ENCODE measurements at places on chromosomes 3 and 15.

DNA sequence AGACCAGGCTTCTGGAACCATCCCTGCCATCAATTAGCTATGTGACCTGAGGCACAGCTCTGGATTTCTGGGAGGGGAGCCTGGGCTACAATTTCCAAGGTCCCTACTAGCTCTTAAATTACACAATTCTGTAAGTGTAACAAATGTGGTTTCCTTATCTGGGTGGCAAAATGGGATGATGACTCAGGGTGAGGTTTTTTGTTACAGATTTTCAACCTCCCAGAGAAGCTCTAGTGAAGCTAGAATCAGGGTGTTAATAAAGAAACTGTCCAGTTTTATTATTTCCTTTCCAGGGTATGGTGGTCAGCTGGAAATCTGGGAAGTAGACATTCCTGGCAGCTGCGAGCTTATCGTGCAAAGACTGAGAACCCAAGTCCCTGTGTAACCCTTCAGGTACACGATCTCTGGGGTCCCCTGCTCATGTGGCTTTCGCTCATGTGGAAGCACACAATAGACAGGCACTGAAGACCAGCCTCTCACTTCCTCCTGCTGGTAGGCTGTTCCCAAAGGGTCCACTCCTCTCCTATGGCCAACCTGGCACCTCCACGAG is 7.3 kb downstream of the RAB27A start:
- peak; percentile 85 for DNase-seq

GRCh38 chr15:41331833-41332193 is 578 bp downstream of the OIP5 start:
- peak; percentile 66 for DNase-seq

- peak; percentile 75 for DNase-seq
Observed at GRCh38 chr15:95025924-95026728, 794.8 kb downstream of the MCTP2 start.

- DNase-seq, result no peak
Observed at GRCh38 chr3:128845119-128845777, 34.2 kb upstream of the ACAD9 start.

GRCh38 chr15:68261241-68261640 is 16.3 kb upstream of the FEM1B start:
- DNase-seq, result no peak

GRCh38 chr3:4138786-4139431 is 164.3 kb upstream of the SETMAR start:
- DNase-seq, result no peak

DNA sequence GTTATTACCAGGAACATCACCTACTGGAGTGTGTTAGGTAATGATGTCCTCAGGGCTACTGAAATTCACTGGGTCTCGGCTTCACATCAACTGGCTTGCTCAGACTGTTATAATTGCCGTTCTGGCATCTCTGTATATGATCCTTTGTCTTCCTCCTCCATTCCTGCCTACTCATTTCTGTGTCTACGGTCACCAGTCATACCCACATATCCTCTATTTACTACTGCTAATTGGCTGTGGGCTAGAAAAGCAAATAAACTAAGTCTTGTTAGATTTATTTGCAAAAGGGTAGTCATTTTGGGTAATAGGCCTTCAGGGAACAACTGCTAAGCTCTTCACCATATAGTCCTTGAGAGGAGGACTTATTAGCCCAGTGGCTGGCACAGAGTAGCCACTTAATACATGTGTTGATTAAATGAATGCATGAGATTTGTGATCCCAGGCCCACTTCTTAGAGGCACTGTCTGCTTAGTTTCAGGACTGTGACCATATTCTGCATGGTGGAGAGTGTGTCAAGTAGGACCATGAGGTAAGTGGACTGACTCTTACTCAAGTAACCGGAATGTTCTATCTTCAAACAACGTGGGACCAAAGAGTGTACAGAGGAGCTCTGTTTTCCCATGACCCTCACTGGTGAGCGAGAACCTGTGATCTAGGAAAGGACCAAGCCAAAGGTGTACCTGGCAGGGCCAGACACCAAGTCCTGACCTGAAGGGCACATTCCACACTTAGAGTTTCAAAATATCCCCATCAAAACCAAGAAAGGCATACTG is 13.2 kb downstream of the ZDHHC3 start:
- no peak for DNase-seq

- no peak for DNase-seq
Observed at GRCh38 chr3:11549580-11550140, 94.1 kb downstream of the VGLL4 start.

- no peak for DNase-seq
Observed at GRCh38 chr3:151813799-151814198, at the start of gene AADAC. Gene AADAC (plus strand): TSS chr3:151814116. CDS start chr3:151814163, 47 bp downstream.

- no peak for DNase-seq
Observed at GRCh38 chr15:88393719-88394519, 73.3 kb downstream of the MRPL46 start.

GRCh38 chr3:129764090-129764489 is 129.4 kb downstream of the TMCC1 start:
- DNase-seq, result no peak

GRCh38 chr3:15601046-15601398 is 347 bp downstream of the HACL1 start:
- DNase-seq, result no peak

GRCh38 chr15:70318594-70319465 is 221.1 kb upstream of the TLE3 start:
- DNase-seq, result peak; percentile 66

DNA sequence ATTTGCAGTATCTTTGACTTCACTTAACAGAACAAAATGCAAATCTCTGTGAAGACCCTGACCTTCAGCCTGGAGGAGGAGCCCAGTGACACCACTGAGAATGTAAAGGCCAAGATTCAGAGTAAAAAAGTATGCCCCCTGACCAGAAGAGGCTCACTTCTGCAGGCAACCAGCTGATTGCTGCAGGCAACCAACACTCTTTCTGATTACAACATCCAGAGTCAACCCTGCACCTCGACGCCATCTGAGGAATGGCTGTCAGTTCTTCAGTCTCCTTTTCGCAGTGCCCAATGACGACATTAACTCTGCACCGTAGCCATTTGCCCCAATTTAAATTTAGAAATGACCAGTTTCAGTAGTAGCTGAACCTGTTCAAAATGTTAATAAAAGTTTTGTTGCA is 14.9 kb downstream of the ATP13A3 start:
- DNase-seq, result no peak

GRCh38 chr3:117811786-117812185 is 1102.2 kb downstream of the TUSC7 start:
- DNase-seq, result no peak

- DNase-seq, result no peak
Observed at GRCh38 chr3:60893946-60894345, 357.3 kb downstream of the FHIT start.

DNA sequence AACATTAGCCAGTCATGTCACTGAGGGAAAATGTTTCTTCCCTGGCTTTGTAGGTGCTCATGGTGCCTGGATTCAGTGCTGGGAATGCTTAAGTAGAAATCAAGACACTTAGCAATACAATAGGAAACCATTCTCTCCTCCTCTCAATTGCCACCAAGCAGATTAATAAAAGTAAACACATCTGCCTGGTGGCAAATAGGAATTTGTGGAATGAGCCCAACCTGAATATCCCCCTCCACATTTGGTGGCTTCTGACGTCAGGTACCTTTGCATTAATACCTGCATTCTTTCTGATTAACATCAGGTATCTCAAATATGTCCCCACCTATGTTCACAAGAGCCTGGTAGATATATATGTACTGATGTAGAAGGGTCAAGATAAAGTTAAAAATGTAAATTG is 42.7 kb downstream of the PPP2R3A start:
- DNase-seq, result no peak

DNA sequence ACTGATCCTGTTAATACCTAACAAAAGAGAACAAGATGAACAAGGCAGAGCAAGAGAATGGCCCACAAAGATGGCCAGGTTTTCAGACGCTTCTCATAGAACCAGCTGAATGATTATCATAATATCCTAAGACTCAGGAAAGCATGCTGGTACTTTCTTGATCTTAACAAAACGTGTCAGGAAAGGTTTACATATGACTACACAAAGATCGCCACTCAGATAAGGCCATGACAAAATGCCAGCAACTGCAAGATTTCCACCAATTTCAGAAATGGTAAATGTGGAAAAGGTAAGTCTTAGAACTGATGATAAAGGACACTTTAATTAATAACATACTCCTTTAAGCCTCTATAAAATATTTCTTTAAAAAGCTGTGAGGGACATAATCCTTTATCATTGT is 108.8 kb downstream of the DLG1 start:
- DNase-seq, result no peak

DNA sequence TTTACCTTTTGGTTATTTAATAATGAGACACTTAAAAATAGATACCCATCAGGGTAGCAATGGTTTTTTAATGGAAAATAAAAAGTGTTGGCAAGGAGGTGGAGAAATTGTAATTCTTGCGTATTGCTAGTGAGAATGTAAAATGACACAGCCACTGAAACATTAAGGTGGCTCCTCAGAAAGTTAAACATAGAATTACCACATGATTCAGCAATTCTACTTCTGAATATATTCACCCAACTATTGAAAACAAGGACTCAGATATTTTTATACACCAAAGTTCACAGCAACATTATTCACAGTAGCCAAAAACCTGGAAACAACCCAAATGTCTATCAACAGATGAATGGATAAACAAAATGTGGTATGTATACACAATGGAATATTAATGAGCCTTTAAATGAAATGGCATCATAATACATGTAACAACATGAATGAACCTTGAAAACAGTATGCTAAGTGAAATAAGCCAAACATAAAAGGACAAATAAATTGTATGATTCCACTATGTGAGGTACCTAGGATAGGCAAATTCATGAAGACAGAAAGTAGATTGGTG is 163.5 kb downstream of the IMPG2 start:
- no peak for DNase-seq

- no peak for DNase-seq
Observed at GRCh38 chr3:101527906-101528305, 14.9 kb upstream of the SENP7 start.

DNA sequence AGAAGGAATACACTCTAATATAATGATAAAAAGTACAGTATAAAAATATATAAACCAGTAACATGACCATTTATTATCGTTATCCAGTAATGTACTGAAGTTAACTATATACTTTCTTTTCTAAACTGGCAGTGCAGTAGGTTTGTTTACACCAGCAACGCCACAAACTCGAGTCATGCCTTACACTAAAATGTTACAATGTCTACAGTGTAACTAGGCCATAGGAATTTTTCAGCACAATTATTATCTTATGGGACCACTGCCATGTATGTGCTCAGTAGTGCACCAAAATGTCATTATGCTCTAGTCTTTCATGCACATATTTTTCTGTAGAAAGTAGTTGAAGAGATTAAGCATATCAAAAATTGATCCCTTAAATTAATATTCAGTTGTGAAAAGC is 609.8 kb upstream of the BCHE start:
- peak; percentile 22 for DNase-seq

GRCh38 chr3:20846066-20846465 is 660.1 kb upstream of the SGO1 start:
- DNase-seq, result no peak

GRCh38 chr3:43036621-43037423 is 57.7 kb downstream of the GASK1A start:
- DNase-seq, result no peak

DNA sequence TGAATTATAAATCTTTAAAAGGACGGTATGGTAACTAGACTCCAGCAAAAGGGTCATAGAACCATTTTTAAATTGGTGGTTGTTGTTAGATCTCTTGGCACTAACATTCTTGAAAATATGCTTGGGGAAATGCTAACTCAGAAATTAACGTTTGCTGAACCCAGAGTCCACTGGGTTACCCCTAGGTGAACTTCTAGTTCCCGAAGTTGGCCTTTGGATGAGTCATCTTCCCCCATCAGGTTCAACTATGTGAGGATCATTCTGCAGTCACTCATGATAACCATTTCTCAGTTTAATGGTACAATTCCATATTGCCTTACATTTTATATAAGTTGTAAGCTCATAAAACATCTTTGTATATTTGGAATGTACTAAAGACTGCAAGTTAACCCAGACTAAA is 204.7 kb downstream of the THSD4 start:
- DNase-seq, result no peak

DNA sequence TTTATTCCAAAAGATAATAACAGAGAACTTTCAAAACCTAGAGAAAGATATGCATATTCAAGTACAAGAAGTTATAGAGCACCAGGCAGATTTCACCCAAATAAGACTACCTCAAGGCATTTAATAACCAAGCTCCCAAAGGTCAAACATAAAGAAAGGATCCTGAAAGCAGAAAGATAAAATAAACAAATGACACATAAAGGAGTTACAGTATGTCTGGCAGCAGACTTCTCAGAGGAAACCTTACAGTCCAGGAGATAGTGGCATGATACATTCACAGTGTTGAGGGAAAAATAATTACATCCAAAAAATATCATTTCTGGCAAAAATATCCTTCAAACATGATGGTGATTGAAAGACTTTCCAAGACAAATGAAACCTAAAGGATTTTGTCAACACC is 185.8 kb upstream of the POU1F1 start:
- DNase-seq, result no peak

DNA sequence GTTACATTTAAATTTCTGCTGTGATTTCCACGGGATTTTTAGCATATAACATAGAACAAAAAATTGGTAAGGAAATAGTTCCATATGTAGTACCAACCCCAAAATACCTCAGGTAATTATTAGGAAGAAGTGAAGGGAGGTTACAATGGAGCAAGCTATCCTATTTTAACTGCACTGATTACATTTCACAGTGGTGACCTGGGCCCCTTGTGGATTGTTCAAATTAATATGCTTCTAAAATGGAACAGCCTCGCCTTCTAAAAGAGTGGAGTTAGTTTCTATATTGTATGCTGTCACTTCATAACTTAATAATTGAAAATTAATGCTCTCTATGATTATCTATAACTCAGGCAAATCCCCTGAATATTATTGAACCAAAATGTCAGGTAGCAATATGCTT is 651.7 kb upstream of the GBE1 start:
- no peak for DNase-seq

DNA sequence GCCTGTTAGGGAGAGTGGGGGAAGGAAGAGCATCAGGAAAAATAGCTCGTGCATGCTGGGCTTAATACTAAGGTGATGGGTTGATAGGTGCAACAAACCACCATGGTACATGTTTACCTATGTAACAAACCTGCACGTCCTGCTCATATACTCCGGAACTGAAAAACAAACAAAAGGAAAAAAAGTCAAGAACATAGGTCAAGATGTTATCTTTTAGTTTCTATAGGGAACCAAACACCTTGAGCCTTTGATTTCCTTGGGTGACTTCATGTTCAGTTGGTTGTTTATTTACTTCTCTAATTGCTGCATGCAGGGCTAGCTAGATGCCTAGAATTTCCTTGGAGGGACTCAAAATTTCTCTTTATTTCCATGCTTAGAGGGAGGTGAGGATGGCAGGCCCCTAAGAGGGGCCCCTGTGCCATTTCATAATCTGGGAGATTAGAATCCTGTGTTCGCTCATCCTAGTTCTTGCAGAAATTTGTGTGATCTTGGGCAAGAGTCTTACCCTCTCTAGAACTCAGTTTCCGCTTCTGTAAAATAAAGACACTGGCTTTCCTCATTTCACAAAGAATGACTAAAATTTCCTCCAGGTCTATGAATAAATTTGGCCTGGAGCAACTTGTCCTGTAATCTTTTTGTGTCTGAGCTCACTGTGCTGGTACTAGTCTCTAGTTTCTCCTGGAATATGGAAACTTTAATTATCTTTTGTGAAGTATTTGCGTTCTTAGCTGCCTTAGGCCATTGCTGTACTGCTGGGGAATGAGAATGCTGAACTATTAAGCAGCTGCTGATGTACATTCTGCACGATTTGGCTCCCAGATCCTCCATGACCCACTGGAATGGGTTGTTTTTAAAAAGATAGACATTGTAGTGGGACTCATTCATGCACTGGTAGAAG is 457.5 kb downstream of the EDEM1 start:
- DNase-seq, result no peak

Measured in astrocyte of the spinal cord (primary cell).